ENCODE measurements at places on chromosomes 5 and 9.

GRCh38 chr9:28135549-28135948 lies 562.3 kb upstream of the C9orf72 start:
- DNase-seq = no peak

DNA sequence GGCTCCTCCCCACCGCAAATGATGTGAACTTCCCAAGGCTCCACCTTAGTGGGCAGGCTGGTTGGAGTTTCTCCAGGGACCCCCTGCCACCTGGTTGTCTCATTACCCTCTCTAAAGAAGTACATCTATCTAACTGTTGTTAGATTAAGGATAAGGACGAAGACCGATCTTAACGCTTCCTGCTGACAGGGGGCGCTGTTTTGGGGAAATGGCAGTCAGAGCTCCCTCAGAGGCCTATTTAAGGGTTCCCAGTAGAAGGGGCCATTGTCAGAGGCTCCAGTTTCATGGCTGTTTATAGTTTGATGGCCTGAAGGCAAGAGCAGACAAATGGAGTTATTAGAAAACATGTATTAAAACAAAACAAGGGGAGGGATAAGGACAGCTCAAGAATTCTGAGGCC lies 100.1 kb downstream of the SPEF2 start:
- no peak for DNase-seq

- DNase-seq = no peak
These were observed 122.6 kb downstream of the RASEF start for GRCh38 chr9:82940376-82940775.

- no peak for DNase-seq
These were observed 124.1 kb upstream of the STC2 start for GRCh38 chr5:173452119-173452905.

GRCh38 chr5:83715236-83716065 lies 5.2 kb downstream of the HAPLN1 start:
- no peak for DNase-seq

- no peak for DNase-seq
These were observed 326.7 kb upstream of the EFNA5 start for GRCh38 chr5:107997338-107997980.

DNA sequence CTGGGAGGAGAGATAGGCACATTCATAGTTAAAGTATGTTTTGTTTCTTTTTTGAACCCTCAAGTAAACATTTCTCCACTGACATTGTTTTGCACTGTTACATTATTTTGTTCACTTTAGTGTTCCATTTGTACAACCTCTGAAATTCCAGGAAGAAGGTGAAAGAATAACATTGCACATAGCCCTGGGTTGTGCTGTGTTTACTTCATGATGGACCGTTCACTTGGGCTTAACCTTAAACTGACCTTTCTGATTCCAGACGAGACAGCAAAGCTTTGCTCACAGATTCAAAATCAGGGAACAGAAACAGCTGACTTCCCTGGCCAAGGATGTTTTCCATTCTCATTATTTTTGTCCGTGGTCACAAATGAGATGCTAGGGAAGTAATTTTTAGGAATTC lies 42.8 kb upstream of the GDNF start:
- DNase-seq = no peak

DNA sequence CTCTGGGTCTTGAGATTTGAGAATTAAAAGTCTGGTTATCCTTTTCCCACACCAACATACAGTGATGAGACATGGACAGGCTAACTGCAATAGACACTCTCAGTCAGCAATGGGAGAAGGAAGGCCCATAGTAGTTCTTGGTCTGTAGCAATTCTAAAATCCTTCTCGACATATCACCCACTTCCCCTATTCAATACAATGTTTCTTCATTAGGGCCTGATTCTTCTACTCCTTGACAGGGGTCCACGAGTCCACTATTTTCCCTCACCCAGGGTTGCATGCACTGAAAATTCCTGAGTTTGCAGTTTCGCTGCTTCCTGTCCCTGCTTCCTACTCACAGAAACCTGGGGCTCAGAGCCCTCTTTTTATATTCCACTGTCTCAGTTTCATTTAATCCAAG lies 402.8 kb downstream of the MAT2B start:
- no peak for DNase-seq

All from GF-D8 (cell line).